ENCODE measurements at places on chromosomes 6 and 20. TPM values are rescaled to one million over a fixed set of nuclear protein-coding genes. Genes with fewer than 3 reads are reported as not detected.
A peak's percentile ranks its signal among the peaks of the same experiment; 100 is the strongest.

PAK5 gene
- total RNA-seq = 9.6 TPM

TFAP2D gene
- not detected for total RNA-seq

THBD gene
- 1.1 TPM for total RNA-seq

DNA sequence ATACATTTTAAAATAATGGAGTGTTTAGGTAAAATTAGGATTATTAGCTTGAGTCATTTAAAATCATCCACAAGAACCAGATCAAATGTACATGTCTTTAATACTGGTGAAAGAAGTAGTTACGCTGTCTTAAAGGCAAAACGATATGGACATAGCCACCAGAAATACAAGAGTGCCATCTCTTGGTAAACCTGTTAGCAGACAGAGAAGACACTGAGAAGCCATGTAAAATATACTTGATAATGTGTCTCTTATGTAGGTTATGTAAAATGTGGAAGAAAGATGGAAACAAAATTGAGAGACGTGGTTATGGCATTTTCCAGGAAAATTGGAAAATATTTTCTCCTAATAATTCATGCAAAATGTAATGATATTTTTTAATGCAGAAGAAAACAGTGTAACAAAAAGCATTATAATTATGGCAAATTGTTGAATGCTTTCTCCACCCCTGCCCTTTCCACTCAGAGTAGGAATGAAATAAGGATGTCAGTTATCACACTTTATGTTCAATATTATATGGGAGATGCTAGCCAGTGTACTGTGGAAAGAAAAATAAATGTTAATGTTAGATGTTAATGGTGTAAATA lies 12.2 kb upstream of the SLC17A2 start:
- ATAC-seq = peak; percentile 94

DNA sequence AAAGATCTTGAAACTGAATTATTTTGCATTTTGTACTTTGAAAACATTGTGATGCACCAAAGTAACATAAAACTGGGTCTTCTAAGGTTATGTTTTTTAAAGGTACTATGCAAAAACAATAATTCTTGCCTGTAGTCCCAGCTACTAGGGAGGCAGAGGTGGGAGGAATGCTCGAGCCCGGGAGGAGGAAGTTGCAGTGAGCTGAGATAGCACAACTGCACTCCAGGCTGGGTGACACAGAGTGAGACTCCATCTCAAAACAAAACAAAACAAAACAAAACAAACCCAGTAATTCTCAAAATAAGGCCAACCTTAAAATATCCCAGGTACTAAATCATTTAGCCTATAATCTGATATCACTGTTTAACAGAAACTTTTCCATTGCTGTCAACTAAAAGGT lies 269.6 kb downstream of the KHDC1L start:
- ATAC-seq = no peak

DNA sequence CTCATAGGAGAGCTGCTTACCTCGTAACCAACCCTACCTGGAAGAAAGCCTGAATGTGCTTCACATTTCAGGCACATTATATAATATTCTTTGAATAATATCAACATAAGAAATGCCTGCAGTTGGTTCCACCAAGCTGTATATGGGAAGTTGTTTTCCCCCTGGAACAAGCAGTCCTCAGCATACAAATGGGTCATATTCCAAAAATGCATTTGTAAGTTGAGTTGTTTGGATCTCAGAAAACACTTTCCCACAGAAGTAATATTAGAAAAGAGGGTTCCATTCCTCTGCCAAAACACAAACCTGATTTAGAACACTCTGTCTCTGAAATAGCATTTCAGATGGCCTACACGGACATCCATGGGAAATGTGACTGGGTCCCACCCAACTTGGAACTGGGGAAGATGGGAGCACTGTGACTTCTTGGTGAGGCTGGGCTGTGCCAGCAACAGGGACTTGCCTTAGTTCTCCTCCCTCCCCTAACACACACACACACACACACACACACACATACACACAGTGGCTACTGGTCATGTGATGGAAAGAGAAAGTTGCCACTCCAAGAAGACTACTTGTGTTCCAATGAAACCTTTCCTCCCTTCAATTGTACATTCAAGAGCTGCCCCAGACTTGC lies 11.4 kb upstream of the RCAN2 start:
- no peak for ATAC-seq

DNA sequence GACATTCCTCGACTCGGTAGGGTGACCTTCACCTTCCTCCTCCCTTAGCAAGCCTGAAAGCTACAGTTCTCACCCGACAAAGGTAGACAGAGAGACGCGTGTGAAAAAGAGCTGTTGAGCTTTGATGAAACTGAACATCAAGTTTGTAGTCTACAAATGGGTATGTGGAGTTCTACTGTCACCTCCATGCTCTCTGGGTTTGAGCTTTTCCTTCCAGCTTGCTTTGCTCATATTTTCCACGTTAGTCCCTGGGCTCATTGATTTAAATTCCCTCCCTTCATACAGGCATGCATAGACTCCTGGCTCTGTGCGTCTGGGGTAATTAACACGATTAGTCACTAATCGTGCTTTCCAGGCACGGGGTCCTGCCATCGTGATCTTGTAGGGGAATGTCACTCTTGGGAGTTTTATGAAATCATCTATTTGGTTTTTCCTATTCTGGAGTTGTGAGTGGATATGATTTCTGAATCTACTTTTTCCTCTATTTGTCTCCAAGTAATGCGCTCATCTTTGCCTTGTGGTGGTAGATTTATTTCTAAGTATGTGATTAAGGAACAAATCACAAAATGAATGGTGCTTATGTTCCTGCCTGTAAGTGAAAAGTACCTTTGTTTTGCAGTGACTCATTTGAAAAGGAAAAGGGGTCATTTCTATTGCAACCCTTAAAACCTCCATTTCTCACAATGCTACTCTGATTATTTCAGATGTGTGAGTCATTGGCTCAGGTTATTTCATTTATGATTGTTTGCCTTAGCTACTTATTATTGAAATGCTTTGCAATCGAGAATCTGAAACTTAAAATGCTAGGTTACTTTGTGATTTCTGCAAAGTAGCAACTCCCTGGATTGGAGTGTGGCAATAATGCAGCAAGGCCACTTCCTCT lies 154.6 kb downstream of the ZDHHC14 start:
- peak; percentile 58 for ATAC-seq

DNA sequence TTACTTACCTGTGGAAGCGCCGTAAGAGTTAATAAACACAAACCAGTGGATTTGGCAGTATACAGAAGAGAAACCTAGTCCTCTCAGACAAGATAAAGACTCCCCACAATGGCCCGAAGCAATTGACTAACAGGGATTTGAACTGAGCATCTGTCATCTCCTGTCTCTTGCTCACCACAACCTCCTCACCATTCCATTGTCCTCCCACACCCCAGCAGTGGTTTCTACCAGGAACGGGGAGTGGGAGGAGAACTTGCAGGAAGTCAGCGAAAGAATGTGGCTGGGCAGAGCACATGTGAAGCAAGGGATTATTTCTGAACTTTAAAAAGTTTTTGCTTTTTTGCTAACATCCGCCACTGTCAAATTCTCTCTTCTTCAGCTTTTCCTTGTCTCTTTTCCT lies 24.6 kb upstream of the TAAR1 start:
- no peak for ATAC-seq

DNA sequence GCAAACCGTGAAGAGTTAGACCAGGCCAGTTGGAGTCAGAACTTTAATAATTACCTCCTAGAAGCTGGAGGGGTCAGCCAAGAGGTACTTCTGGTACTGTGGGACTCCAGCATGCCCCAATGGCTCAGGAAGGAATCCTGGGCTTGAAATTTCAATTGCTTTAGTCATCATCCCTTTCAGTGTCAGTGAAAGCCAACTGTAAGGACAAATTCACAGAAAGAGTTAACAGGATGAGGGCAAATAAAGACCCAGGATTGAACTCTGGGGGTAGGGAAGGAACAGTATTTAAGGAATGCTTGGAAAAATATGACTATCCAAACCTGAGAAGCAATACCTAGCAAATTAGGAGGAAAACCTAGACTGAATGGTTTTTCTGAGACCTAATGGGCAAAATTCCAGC lies 735.1 kb upstream of the MARCKS start:
- ATAC-seq = no peak

- no peak for ATAC-seq
Observed at GRCh38 chr6:42017021-42017643, 33.2 kb upstream of the TAF8 start.

GRCh38 chr6:116248577-116248976 lies 5.3 kb downstream of the TSPYL4 start:
- ATAC-seq = no peak

- no peak for ATAC-seq
Observed at GRCh38 chr6:28205879-28206278, 19.2 kb upstream of the ZSCAN9 start.

DNA sequence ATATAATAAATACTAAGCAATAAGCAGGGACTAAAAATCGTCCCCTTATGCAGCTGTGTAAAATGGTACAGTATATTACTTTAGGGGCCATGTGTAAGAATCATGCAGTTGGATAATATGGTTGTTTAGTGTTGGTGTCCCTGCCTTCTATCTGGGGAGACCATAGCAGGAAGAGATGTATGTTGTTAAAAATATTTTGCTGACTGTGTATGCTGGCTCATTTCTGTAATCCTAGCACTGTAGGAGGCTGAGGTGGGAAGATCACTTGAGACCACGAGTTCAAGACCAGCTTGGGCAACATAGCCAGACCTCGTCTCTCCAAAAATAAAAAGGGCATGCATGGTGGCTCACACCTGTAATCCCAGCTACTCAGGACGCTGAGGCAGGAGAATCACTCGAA lies 5.6 kb downstream of the PANK2 start:
- no peak for ATAC-seq

- ATAC-seq = peak; percentile 69
Observed at GRCh38 chr20:63321148-63321831, 28.3 kb downstream of the COL20A1 start.

- ATAC-seq = no peak
Observed at GRCh38 chr6:117960877-117961276, 53.8 kb downstream of the SLC35F1 start.

DNA sequence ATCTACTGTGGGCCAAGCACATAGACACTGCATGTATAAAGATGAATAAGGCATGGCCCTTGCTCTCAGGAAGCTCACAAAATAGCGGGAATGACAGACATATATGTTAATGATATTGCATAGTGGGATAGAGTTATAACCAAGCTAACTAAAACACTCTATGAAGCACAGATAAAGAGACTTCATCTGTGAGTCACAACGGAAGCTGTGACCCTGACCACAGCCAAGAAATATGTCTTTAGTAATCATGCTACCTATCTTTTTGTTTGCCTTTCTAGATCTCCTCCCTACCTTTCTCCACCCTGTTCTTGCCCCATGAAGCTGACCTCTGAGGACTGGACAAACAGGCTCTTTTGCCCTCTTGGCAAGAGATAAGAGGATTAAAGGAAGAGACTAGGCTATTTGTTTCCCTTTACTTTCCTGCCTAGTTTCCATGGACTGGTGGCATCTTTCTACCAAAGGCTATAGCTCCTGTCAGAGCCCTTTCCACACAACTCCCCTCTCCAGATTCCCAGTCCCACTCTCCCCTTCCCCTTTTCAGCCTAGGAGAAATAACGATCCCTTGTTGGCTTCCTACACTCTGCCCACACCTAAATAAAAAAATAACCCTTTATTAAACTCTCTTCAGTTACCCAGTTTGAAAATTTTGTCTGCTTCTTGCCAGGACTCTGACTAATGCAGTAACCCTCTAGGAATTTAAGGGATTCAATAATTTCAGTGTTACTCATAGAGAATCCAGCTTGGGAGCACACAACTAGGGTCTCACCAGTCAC lies 504.9 kb upstream of the MARCKS start:
- no peak for ATAC-seq

DNA sequence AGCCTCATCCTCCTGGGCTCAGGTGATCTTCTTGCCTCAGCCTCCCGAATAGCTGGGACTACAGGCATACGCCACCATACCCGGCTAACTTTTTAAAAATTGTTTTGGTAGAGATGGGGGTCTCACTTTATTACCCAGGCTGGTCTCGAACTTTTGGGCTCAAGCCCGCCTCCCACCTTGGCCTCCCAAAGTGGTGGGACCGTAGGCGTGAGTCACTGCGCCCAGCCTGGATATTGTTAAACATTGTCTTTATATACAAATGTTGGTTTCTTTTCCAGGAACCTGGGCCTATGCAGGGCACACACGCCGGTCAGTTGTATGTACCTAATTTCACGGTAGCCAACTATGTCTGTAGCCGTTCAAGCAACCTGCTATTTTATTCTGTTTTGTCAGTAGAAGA lies 60.1 kb downstream of the SYNJ2 start:
- no peak for ATAC-seq

DNA sequence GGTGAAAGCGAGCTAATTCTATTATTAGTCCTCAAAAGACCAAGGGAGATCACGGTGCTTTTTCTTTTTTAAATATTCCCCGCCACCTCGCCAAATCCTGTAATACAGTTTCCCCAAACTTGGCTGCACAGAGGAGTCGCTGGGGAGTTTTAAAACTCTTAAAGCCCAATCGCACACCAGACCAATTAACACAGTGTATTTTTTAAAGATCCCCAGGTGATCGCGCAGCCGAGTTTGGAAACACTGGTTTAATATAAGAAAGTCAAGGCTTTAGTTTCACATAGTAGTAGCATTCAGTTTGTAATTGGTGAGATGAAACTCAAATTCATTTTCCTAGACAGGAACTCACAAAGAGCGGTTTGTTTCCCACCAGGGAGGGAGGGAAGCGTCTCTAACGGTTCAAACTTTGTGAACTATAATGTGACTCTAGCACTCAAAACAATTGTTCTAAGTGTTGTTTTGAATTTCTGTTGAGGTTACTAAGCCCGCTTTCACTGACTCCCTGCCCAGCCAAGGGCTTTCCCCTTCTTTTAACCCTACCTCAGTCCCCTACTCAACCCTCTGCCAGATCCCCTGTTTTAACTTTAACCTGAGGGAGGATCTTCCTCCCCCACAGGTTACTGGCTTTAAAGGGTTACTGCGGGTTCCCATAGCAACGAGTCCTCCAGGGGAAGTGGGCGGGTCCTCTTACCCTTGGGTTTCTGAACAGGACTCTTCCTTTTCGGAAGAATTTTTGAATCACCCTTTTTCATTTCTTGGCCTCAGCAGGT lies 25.7 kb upstream of the BTBD3 start:
- ATAC-seq = no peak

- no peak for ATAC-seq
Observed at GRCh38 chr6:153941768-153942167, 97.3 kb upstream of the OPRM1 start.

DNA sequence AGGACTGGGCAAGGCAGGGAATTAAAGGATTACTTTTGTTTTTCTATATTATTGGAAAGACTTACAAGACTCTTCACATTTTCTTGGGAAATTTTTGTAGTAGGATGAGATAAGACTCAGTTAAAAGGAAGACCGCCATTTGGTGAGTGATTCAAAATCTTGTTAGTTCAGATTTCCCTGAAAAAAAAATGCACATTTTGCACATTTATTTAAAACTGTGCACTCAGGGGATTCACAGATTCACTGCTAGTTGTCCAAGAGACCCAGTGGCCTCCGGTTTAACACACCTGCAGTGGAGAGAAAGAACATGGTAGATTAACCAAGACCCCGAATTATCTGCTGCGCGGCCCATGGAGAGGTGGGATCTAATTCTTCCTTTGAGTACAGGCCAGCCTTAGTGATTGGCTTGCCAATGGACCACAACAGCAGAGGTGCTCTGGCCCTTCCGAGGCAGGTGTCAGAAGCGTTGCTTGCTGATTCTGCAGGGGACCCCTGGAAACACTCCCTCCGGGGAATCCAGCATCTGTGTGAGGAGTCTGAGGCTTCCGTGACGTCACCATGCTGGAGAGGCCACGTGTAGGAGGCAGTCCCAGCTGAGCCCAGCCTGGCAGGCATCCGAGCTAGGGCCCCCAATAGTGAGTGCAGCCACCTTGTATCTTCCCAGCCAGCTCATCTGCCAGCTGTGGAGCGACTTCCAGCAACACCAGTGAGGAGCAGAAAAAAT lies 68.9 kb downstream of the ZNF217 start:
- ATAC-seq = no peak
